Activated naive CD8-positive, alpha-beta T cell treated with anti-CD3 and anti-CD28 coated beads for 36 hours (primary cell): ENCODE measurements at places on chromosomes 11 and 22.
A peak's percentile ranks its signal among the peaks of the same experiment; 100 is the strongest.

GRCh38 chr11:126284829-126285228 is 1.9 kb downstream of the TIRAP start:
- DNase-seq = peak; percentile 85

GRCh38 chr11:26964339-26964738 is 29.6 kb upstream of the FIBIN start:
- no peak for DNase-seq

DNA sequence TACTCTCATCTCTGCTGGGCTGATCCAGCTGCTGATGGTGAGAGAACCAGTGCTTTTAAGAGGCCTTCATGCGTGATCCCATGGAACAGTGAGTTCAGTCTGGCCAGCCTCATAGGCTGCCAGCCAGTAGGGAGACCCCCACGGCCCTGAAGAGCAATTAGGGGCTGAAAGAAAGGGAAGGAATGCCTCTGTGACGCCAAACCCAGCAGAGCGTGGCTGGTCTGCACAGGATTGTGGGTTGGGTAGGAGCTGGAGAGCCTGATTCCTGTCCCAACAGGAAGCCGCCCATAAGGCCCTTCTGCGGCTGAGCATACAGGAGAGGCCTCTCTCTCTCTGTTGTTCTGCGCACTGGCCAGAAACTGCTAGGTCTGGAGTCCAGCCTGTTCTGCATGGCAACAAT is 181.5 kb upstream of the E2F8 start:
- no peak for DNase-seq

GRCh38 chr11:118705791-118706545 is 26.5 kb upstream of the TREH start:
- DNase-seq = no peak

GRCh38 chr11:115476463-115477286 is 27.5 kb downstream of the CADM1 start:
- no peak for DNase-seq

DNA sequence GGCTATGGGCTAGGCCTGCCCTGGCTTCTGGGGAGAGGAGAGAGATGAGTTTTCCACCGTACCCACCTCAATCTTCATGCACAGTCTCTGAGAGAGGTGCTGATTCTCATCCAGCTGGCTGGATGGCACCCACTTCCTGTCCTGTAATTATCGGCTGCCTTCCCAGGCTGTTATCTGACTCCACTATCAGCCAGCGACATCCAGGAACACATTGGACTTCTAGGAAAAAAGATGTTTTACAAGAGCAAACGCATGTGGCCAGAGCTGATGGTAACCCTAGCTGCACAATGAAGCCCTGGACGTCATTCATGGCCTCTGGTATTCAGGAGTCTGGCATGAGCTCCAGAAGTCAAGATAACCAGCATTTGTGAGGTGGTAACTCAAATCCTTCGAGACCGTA is 137.4 kb downstream of the EHF start:
- DNase-seq = no peak

GRCh38 chr11:733072-733471 is 14.2 kb upstream of the TALDO1 start:
- DNase-seq = no peak

- peak; percentile 85 for DNase-seq
These were observed 669 bp downstream of the CDC42EP2 start for GRCh38 chr11:65315204-65315865.

DNA sequence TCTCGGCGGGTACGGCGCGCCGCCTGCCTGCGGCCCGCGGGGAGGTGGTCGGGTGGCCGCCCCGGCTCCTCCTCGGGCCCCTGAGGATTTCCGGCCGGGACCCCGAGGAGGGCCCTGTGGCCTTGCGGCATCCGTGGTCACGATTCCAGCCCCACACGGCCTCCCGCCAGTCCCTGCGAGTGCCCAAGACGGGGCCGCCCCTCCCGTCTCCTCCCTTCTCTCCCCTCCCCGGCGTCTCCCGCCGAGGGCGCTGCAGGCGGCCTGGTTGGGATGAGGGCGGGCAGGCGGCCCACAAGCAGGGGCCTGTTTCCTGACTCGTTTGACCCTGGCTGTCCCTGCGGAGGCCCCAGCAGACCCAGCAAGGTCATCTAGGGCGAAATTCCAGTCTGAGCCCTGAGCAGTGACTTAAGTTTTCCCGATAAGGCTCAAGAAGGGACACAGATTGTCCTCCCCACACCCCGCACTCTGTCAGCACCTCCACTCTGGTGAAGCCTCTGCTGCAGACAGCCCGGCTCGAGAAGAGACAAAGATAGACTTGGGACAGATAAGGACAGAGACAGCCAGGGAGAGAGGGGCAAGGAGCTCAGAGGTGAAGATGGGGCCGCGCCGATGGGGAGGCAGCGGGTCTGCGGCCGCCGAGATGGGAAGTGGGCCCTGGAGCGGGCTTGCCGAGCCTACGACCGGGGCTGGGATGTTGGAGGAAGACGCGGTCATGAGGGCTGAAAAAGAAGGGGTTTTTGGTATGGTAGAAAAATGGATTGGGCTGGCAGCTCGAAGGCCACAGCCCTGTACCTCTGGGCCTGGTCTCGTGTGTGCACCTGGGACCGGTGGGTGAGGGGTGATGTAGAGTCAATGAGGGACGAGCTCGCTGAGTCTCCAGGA is 95.0 kb downstream of the SWAP70 start:
- peak; percentile 74 for DNase-seq

DNA sequence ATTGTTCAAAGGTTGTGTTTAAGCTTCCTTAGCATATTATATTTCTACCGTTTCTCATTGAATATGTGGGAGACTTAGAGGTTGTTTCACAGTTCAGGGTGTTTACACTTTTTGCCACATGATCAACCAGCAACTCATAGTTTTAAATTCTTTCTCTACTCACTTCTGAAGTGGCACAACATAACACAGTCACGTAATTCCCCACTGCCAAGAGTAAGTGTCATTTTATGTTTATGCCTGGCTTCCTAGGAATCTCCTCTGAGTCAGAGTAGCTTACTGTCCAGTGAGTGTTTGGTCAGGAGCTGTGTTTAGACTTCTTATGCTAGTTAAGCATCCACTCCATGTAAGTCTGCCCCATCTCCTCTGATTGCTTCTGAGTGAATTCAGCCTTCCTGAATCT is 520.8 kb upstream of the KIRREL3 start:
- no peak for DNase-seq

DNA sequence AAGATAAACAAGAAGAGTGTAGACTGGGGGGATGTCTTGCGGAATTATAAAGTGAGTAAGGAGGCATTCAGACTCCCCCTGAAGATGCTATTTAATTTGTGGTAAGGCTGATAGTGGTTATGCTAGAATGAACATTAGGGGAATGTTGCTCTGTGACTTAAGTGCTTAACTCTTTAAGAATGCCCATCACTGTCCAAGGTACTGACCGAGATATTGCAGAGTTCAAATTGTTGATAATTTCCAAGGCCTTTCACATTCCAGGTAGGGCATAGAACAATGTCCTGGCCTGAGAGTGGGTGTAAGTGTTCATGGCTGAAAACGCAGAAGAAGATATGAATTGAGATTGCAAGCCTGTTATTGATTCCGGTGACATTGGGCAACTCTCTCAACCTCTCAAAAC is 90.3 kb upstream of the SEZ6L start:
- no peak for DNase-seq

DNA sequence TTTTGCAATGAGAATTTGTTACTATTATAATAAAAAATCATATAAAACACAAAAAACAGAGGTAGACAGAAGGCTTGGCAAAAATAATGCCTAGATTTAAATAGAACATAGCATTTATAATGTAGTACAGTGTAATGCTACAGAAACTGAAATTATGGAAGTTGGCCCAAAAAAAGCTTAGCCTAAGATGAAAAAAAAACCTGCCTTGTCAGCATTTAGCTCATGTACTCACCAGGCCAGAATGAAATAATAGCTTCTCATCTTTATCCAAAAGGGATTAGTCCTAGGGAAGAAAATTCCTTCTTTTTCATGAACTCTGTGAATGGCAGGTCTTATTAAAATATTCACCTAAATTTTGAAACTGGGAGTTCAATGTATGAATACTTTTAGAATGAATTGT is 951.1 kb downstream of the LRRC4C start:
- DNase-seq = no peak

DNA sequence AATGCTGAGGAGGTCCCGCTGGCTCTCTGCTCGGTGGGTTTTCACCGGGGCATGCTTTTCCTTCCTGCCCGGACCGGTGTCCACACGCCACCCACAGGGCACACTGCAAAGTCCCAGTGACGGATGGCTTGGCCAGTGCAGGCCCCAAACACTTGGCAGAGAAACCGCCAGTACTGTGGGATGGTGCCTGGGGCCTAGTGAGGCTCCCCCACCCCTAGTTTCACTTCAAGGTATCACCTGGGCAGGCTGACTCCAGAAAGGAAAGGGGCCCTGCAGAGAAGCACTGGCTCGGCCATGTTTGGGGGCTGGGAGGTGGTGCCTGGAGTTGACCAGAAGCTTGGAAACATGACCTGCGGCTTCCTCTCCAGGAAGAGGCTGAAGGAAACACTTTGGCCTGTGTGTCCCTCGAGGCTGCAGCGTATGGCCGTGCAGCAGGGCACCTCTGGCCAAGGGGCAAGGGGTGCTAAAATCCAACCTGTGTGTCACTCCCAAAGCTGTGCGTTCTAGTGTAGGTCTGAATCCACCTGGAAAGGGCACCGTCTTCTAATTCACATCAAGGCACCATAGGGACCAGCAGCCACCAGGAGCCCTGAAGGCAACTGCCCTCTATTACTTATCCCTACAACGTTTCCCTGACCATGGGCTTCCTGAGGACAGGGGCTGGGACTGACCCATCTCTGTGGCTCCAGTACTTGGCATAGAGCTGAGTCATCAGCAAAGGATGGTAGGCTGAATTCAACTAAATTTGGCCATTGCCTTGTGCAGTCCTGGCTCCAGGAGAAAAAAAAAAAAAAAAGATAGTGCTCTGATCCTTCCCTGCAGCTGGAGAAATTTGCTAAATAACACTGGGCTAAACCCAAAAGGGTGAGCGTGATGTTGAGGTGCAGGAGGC is 22.6 kb downstream of the TPBGL start:
- no peak for DNase-seq

DNA sequence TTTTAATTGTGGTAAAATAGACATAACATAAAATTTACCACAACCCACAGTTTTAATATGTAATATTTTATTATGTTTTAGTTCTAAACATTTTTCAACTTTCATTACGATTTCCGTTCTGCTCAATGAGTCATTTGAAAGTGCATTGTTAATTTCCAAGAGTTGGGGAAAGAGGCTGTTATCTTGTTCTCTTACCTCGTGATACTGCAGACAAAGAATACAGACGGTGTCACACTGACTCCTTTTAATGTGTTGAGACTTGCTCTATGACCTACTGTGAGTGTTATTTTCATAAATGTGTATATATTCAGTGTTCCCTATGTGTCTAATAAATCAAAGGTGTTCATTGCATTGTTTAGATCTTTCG is 10.8 kb upstream of the RAC2 start:
- no peak for DNase-seq

DNA sequence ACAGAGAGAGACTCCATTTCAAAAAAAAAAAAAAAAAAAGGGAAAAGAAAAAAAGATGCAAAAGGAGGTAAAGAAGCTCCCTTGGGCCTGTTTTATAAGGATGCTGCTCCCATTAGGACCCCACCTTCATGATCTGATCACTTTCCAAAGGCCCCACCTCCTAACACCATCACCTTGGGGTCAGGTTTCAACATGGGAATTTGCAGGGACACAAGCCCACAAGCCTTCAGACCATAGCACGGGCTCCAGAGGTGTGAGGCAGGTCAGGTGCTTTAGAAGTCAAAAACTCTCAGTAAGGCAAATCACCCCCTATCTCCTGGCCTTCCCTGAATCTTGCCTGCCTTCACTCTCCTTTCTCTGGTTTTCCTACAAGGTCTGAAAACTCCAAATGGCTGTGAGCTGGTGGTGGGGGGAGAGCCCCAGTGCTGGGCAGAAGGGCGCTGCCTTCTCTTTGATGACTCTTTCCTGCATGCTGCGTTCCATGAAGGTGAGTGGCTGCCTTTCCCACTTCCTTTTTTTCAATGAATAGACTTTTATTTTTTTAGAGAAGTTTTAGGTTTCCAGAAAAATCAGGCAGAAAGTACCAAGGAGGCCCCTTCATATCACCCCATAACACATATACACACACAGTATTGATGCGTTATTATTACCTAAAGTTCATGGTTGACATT is 13.2 kb downstream of the ASPHD2 start:
- DNase-seq = no peak

- no peak for DNase-seq
These were observed 37.8 kb downstream of the TSPAN18 start for GRCh38 chr11:44764583-44764982.

DNA sequence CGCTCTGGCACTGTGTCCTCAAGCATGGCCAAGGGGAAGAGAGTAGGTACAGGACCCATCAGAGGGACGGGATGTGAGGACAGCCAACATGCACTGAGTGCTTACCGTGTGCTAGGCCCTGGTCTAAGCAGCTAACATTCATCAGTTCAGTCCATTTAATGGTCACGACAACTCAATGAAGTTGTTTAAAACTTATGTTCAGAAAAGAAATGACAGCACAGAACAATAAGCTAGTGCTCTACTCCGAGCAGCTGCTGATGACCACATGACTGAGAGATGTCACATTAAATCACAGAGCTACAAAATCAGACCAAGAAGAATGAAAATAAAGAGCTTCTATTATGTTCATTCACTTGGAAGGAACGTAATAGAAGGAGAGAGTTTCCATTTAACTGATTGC is 26.3 kb downstream of the PRDM10 start:
- no peak for DNase-seq

GRCh38 chr22:42294034-42294985 is 23.9 kb upstream of the TCF20 start:
- DNase-seq = no peak
